Liver (tissue), 10 donors: ENCODE measurements at places on chromosomes 12 and 14. TPM values are rescaled to one million over a fixed set of nuclear protein-coding genes. Genes with fewer than 3 reads are reported as not detected.

DNA sequence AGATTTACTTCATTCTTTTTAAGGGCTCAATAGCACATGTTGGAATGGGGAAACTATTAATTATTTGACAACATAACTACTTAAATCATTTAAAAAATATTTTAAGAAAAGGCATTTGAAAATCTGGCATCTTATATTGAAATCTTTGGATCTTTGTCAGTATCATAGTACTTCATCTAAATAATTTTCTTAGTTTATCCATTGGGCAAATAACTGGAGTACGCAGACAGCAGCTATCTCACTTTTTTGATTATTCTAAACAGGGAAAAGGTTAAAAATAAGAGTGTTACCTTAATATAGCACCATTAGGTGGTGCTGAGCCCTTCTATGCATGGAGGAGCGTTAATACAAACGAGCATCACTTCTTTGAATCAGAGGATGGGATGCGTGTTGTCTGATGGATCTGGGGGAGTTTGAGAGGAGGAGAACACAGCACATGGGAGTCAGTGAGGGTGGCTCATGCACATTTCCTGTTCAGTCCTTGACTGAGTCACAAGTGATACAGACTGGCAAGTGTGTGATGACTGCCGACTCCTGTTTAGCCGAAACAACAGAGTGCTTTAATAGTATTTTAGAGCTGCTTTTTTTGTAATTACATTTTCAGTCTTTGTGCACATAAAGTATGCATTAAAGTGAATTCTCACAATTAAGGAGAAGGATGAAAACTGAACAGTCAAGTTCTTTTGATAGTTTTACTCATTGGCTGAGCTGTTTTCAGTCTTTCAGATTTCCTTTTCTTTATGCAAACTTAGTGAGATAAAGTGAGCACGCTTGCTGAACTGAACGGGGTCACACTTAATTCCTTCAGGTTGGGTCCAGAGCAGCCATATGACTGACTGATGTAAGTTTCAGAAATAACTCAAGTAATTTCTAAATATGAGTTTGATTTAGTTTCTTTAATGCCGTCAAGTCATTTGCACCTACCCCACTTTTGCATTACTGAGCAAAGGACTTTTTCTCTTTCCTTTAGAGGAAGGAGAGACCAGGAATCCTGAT is 92.7 kb downstream of the DIP2B start:
- no peak for DNase-seq

- no peak for DNase-seq
Measured at GRCh38 chr14:23695664-23695999, 59.5 kb downstream of the DHRS2 start.

GRCh38 chr12:92398565-92399309 is 253.1 kb upstream of the BTG1 start:
- no peak for DNase-seq

GRCh38 chr12:62692884-62693283 is 226.3 kb downstream of the MON2 start:
- DNase-seq: no peak

DNA sequence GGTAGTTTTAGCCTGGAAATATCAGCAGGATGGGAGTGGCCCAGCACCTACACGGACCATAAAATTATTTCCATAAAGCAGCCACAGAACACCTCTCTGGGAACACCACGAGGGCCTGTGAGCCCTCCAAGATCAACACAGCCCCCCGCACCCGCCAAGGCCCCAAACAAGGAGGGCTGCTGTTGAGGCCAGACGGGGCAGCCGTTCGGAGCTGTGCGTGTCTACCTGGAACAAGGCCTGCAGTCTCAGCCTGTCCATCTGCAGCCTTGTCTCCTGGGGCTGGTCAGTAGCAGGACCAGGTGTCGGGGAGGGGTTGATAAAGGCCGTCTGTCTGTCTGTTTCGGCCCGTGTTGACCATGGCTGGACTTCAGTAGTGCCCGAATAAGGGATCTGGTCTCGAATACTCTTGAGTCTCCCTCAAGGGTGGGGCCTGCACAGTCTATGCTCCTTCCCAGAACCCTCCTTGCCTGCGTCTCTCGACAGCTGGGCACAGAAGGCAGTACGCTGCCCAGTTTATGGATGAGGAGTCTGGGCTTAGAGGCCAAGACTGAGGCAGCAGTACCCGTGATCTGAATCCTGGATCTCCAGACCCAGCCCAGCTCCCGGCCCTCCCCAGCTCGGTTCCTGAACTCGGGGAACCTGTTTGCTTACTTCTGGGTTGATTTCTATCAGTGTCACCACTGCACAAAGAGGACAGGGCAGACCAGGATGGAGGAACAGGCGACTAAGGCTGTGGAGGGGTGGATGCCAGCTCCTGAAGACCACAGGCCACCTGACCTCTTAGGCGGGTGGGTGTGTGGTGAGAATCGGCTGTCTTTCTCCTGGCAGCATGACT is 23.1 kb upstream of the DLK1 start:
- DNase-seq: no peak

ITGA7 gene
- 3.8 TPM for total RNA-seq

DHH gene
- 0.09 TPM for total RNA-seq
